ENCODE measurements at places on chromosomes 1 and 21. TPM values are rescaled to one million over a fixed set of nuclear protein-coding genes. Genes with fewer than 3 reads are reported as not detected.

Gene C1QC
- total RNA-seq, result 34.4 TPM

Gene PLA2G2C
- not detected for total RNA-seq

DNA sequence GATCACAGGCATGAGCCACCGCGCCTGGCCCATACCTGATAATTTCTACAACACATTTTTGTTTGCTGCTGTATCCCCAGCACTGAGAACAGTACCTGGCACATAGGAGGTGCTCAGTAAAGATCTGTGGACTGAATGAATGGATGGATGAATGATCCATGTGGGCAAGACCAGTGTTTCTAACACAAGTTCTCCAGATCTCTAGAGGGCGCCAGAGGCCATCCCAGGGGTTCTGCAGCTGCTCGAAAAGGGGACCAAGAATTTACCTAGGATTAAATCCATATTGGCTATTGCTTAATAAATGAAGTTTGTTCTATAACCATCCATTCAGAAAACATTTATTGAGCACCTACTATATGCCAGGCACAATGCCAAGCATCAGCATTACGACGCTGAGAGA, 167.7 kb downstream of the ACTL8 start:
- H3K4me3 ChIP-seq, result no peak overlapping the region
- no peaks in the 10 kb centered on the region for H3K36me3 ChIP-seq
- H3K27me3 ChIP-seq, result no peaks in the 10 kb centered on the region

GRCh38 chr1:50969611-50970508, at the start of gene CDKN2C:
Gene CDKN2C (plus strand): TSS chr1:50970245. CDS start chr1:50970369, 124 bp downstream.
- H3K4me3 ChIP-seq, result peak within 1 kb of the TSS; percentile 77
- no peaks in the 10 kb centered on the region for H3K27me3 ChIP-seq
- H3K27ac ChIP-seq, result peak within 1 kb of the TSS; percentile 98
- DNase-seq, result peak; percentile 88

DNA sequence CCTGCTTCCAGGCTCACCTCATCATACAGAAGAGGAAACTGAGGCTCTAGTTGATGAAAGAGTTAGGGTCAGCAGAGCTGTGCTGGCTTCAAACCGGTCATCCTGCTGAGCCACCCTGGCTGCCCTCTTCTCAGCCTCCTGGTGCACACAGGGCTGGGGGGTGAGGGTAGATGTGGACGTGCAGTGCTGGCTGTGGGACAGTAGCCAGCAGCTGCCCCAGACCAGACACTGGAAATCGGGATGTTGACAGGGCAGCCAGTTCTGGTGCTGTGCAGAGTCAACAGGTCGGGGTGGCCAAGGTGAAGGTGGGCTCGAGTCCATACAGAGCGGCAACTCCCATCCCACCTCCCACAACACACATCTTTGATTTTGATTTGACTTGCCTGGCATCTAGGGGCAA, 1.5 kb upstream of the CLCNKA start:
- DNase-seq, result peak; percentile 45
- H3K4me3 ChIP-seq, result no peak overlapping the region
- peaks cover 22% of the 10 kb centered on the region for H3K4me1 ChIP-seq
- H3K27ac ChIP-seq, result peak overlapping the region; percentile 94
- H3K36me3 ChIP-seq, result no peaks in the 10 kb centered on the region

Data from ovary (tissue), 10 donors.